ENCODE measurements at places on chromosomes 3 and 15. TPM values are rescaled to one million over a fixed set of nuclear protein-coding genes. Genes with fewer than 3 reads are reported as not detected.

- no peak for DNase-seq
Measured at GRCh38 chr3:123449102-123449996, 459 bp upstream of the ADCY5 start.

- no peak for DNase-seq
Measured at GRCh38 chr15:84659904-84660781, 2.1 kb upstream of the NMB start.

DNA sequence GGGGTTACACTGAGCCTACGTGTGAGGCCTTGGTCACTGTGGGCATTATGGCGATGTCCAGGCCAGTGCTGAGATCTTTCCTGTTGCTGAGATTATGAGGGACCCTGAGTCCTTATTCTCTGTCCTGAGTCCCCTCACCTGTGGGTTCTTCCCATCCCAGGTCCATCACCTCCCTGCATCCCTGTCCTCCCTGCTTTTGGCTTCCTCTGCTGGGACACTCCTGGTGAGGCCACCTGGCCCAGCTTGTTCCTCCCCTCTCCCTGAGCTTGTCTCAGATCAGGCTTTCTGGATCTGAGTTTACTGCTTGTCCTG lies 36.1 kb downstream of the AMOTL2 start:
- DNase-seq: no peak

- no peak for DNase-seq
Measured at GRCh38 chr3:133862161-133862560, 33.5 kb downstream of the RAB6B start.

GRCh38 chr3:73513260-73513659 lies 111.5 kb downstream of the PDZRN3 start:
- peak; percentile 76 for DNase-seq

GRCh38 chr3:97658668-97659285 lies 105.8 kb upstream of the ARL6 start:
- DNase-seq: no peak

DNA sequence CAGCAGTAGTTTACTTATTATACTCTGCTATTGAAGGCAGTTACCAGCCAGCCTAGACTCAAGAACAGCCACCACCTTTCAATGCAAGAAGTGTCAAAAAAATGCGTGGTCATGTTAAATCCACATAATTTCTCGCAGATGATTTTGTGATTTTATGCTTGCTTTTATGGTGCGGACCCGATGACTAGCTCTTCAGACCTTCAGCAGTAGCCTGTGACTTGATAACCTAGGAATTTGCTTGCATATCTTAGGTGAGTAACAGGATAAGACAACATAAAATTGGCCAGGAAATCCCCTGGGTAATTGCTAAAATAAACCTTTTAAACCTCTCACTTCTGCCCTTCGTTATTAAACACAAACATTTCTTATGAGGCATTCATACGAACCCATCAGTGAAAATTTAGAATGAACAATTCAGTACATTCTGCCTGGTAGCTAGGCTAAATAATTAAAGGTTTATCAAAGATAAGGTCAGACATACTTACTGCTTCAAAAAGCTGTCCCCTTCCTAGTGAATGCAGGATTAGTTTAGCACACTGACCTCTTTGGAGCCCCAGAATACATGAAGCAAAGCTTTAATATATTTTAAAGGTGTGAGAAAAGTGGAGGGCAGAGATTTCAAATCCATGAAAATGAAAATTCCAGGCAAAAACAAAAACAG lies 798.8 kb downstream of the OTOL1 start:
- DNase-seq: no peak

DNA sequence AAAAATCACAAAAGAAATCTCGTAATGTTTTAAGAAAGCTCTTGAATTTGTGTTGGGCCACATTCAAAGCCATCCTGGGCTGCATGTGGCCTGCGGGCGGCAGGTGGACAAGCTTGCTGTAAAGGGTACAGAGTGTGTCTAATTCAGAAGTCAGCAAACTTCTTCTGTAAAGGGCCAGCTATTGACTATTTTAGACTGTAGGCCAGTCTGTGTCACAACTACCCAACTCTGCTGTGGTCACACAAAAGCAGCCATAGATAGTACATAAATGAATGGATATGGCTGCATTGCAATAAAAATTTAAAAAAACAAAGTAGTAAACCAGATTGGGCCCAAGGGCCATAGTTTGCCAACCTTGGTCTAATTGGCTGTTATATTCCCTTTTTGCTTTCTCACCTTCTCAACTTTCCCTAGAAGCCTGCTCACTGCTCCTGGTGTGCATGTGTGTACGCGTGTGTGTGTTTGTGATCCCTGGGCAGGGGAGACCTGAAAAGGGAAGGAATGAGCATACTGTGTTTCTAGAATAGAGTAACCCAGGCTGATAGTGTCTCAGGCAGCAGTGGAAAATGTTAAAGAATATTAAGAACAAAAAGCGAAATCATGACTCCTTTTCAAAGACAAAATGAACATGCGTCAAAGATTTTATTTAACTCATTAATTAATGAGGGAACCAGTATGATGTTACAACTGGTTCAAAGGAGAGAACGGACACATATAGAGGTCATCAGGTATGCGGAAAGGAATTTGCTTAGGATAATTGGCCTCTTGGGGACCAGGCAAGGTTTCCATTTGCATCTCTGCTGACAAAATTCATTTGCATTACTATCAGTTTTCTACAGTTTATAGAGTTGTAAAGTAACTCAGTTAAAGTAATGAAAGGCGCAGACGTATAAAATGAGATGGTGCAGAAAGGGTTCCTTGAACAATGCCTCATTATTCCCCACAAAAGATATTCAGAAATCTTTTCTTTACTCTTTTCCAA lies 248.0 kb downstream of the THSD4 start:
- DNase-seq: no peak

- DNase-seq: no peak
Measured at GRCh38 chr3:28576614-28577200, 228.1 kb upstream of the AZI2 start.

GRCh38 chr3:131895766-131896165 lies 139.0 kb downstream of the CPNE4 start:
- no peak for DNase-seq

DNA sequence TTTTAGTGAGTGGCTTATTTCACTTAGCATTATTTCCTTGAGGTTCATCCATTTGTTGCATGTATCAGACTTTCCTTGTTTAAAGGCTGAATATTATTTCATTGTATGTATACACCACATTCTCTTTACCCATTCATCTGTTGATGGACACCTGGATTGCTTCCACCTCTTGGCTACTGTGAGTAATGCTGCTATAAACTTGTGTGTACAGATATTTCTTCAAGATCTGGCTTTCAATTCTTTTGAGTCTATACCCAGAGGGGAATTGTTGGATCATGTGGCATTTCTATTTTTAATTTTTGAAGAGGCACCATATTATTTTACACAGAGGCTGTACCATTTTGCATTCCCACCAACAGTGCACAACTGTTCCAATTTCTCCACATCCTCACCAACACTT lies 313.5 kb downstream of the RPLP1 start:
- DNase-seq: no peak

DNA sequence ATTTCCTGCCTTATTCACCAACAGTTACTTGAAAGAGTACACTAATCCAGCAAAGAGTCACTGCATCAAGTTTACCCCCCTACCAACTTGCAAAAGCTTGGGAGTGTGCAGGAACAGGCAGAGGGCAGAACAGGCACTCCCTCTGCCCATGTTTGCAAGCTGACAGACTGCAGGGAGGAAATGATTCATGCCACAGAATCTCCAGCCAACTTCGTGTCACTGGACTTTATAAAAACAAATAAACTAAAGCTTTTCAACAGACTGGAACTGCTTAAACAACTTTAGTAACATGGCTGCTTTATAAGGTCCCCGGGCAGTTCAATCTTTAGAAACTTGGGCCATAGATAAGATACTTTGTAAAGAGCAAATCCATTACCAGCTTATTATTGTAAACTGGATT lies 129.5 kb downstream of the THRB start:
- no peak for DNase-seq

Gene BCHE
- total RNA-seq: 1.3 TPM

Gene CHDH
- total RNA-seq: 18.5 TPM

Gene ANKDD1A
- total RNA-seq: 3.2 TPM

Gene PLOD2
- total RNA-seq: 33.2 TPM

Gene C3orf20
- 0.06 TPM for total RNA-seq

Gene PPIP5K1
- total RNA-seq: 16.1 TPM

Gene GPR87
- not detected for total RNA-seq

Gene GRM2
- total RNA-seq: 0.20 TPM

Gene MAPKAPK3
- total RNA-seq: 23.7 TPM

Gene COL6A5
- not detected for total RNA-seq

Gene STIMATE
- total RNA-seq: 7.7 TPM

Measured in pancreas (tissue), 10 donors.